ENCODE measurements at places on chromosomes 1 and 21.

- H3K27ac ChIP-seq = no peak overlapping the region
- H3K4me3 ChIP-seq = no peak overlapping the region
- DNase-seq = no peak
- H3K4me1 ChIP-seq = no peaks in the 10 kb centered on the region
- no peaks in the 10 kb centered on the region for H3K27me3 ChIP-seq
These were observed 288.3 kb upstream of the SGIP1 start for GRCh38 chr1:66245691-66246090.

DNA sequence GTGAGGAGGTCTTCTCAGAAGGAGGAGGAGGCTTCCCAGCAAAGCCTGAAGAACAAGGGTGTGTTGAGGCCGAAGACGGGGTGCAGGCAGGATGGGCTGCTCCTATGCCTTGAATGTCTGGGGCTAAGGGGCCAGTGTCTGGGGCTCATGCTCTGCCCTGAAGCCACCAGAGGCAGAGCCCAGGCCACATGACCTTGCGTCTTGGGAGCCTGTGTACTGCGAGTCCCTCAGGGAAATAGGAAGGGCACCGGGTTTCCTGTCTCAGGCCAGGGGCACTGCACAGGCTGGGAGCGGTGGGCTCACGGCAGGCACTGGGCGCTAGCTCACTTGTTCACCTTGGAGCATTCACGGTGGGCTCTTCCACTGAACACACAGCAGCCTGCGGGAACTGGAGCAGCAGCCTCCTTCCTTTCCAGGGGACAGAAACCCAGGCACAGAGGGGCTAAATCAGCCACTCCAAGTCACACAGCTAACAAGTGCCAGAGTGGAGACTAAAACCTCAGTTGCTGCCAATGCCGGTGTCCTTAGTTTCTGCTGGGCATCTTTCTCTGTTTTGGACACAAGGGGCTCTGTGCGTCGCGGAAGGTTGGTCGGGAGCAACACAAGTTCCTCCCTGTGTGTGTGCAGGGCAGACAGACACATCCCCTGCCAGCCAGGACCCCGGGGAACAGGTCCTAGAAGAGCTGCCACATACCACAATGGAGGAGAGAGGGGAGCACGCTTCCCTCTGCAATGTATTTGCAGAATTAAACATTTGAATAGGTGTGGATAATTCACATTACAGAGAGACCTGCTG, 104.8 kb upstream of the C1orf174 start:
- no peak overlapping the region for H3K27ac ChIP-seq
- DNase-seq = no peak
- H3K36me3 ChIP-seq = no peaks in the 10 kb centered on the region

DNA sequence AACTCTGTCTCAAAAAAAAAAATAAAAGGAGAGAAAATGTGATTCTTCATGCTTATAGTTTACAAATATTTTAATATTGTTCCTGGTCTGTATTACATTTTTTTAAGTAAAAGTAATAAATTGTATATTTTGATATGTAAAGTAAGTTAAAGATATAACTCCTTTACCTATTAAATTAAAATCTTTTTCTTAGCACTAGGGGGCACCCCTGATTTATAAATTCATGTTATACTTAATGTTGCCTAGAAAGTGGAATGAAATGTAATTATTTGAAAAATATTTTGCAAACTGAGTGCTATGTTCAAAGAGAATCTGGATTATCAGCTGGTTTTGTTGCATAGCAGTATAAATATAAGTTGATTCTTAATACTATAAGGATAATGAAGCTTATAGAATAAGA, 49.2 kb downstream of the RALGPS2 start:
- DNase-seq = no peak
- no peaks in the 10 kb centered on the region for H3K27me3 ChIP-seq
- no peaks in the 10 kb centered on the region for H3K4me1 ChIP-seq
- H3K36me3 ChIP-seq = no peaks in the 10 kb centered on the region
- no peak overlapping the region for H3K4me3 ChIP-seq
- H3K27ac ChIP-seq = no peak overlapping the region

- H3K36me3 ChIP-seq = no peaks in the 10 kb centered on the region
- H3K4me3 ChIP-seq = no peak overlapping the region
- H3K27me3 ChIP-seq = no peaks in the 10 kb centered on the region
These were observed 276.6 kb downstream of the SETD4 start for GRCh38 chr21:35783721-35784120.

DNA sequence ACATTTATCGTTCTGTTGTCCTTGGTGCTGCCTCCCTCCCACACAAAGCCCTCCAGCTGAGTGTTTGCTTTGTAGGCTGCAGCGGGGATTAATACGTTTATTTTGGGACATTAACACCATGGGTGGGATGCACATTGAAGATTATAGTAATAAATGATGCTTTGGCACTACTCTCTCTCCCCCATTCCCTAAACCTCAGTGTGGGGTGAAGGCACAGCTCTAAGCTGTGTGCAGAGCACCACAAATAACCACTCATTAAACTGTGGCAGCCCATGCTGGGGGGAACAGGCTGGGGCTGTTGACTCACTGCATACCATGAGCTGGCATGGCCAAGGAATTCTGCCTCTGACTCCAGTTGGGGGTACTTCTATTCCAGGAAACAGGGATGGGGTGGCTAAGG, 7.7 kb downstream of the PCP4L1 start:
- DNase-seq = no peak
- no peaks in the 10 kb centered on the region for H3K36me3 ChIP-seq
- H3K27ac ChIP-seq = no peak overlapping the region
- H3K4me1 ChIP-seq = no peaks in the 10 kb centered on the region

DNA sequence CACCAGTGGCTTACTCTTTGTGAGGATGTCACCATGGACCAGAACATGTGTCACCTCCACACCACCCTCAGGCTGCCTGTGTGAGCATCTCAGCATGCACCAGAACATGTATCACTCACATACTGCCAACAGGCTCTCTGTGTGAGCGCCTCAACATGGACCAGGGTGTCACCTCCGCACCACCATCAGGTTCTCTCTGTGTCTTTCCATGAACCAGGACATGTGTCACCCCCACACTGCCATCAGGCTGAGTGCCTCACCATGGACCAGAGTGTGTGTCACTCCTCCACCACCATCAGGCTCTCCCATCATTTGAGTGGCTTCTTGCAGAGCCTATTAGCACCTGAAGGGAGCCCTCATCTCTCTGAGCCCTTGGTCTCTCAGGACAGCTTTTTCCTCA, 125.2 kb downstream of the ZNF648 start:
- H3K27ac ChIP-seq = no peak overlapping the region
- no peaks in the 10 kb centered on the region for H3K36me3 ChIP-seq
- no peaks in the 10 kb centered on the region for H3K27me3 ChIP-seq

DNA sequence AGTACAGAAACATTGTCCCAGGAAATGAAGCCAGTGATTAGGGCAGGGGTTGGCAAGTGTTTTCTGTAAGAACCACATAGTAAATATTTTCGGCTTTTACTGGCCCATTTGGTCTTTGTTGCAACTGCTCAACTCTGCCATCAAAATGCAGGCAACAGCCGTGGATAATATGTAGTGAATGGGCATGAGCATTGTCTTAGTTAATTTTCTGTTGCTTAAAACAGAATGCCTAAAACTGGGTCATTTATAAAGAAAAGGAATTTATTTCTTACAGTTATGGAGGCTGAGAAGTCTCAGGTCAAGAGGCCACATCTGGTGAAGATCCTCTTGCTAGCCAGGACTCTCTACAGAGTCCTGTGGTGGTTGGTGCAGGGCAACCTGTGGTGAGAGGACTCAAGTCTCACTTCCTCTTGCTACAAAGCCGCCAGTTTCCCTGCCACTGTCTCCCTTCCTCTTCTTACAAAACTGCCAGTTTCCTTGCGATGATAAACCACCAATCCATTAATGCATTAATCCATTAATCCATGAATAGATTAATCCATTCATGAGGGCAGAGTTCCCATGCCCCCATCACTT, 166.4 kb downstream of the PSMG1 start:
- H3K36me3 ChIP-seq = no peaks in the 10 kb centered on the region
- H3K27me3 ChIP-seq = no peaks in the 10 kb centered on the region
- no peak overlapping the region for H3K27ac ChIP-seq
- H3K4me1 ChIP-seq = peaks cover 5% of the 10 kb centered on the region
- DNase-seq = no peak
- H3K4me3 ChIP-seq = no peak overlapping the region

- H3K36me3 ChIP-seq = peaks cover 24% of the 10 kb centered on the region
- H3K4me1 ChIP-seq = no peaks in the 10 kb centered on the region
- H3K27ac ChIP-seq = no peak overlapping the region
These were observed 17.1 kb downstream of the TTF2 start for GRCh38 chr1:117077267-117077666.

DNA sequence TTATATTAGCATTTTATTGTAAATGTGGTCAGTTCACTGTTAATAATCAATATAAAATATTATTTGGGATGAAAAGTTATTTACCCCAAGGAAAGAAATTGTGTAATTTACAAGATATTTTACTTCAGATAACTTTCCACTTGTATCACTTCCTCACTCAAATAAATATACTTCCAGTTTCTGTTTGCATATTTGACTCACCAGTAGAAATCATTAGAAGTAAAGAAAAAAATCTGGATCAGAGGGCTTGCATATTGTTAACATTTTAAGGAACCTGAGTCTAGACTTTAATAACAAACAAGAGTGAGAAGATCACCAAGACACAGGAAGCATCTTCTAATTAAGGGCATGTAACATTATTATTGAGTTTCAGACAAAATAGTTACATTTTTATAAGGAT, 347 bp upstream of the KRTAP20-4 start:
- no peak for DNase-seq
- H3K36me3 ChIP-seq = no peaks in the 10 kb centered on the region
- H3K27ac ChIP-seq = no peak overlapping the region
- no peaks in the 10 kb centered on the region for H3K27me3 ChIP-seq
- H3K4me3 ChIP-seq = no peak overlapping the region
- H3K4me1 ChIP-seq = no peaks in the 10 kb centered on the region

- H3K4me1 ChIP-seq = peaks cover 2% of the 10 kb centered on the region
- H3K27ac ChIP-seq = no peak overlapping the region
- peaks cover 6% of the 10 kb centered on the region for H3K36me3 ChIP-seq
- H3K4me3 ChIP-seq = no peak overlapping the region
- no peak for DNase-seq
These were observed 94.4 kb downstream of the RAVER2 start for GRCh38 chr1:64839261-64839660.

DNA sequence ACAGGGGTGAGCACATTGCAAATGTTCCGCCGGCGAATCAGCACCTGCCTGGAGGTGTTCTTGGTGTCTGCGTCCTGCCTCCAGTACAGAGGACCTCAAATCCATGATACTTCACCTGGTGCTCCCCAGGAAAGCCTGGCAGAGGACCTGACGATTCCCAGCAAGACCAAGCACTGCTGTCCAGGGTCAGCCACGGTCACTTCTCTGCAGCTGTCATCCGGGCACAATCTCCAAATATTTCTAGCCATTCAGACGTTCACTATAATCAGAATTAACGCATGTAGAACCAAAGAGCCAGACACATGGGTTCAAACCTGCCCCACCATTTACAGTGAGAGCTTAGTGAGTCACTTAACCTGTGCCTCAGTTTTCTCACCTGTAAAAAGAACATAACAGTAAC, 74.5 kb downstream of the CLIC6 start:
- H3K27me3 ChIP-seq = no peaks in the 10 kb centered on the region
- H3K4me3 ChIP-seq = no peak overlapping the region
- no peaks in the 10 kb centered on the region for H3K36me3 ChIP-seq
- DNase-seq = no peak
- H3K27ac ChIP-seq = no peak overlapping the region

- H3K4me1 ChIP-seq = no peaks in the 10 kb centered on the region
- H3K36me3 ChIP-seq = no peaks in the 10 kb centered on the region
- no peak overlapping the region for H3K27ac ChIP-seq
- no peaks in the 10 kb centered on the region for H3K27me3 ChIP-seq
These were observed 62.3 kb upstream of the DPYD start for GRCh38 chr1:97983126-97983525.

DNA sequence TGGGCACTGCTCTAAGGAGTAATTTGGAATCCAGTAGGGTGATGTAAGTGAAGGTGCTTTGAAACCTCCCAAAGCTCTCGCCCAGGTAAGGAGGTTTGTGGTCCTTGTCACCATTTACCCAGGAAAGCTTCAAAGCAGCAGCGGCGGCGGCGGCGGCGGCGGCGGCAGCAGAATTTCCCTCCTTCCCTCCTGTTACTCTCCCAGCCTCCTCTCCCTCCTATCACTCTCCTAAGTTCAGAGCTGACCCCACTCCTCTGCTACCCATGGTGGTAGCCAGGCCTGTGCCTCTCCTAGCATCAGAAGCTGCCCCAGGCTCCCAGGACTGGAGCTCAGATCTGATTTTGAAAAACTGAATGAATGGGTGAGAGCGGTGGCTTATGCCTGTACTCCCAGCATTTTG, 60.7 kb downstream of the ACBD3 start:
- no peaks in the 10 kb centered on the region for H3K36me3 ChIP-seq
- DNase-seq = no peak
- H3K27me3 ChIP-seq = no peaks in the 10 kb centered on the region
- no peak overlapping the region for H3K4me3 ChIP-seq
- H3K27ac ChIP-seq = no peak overlapping the region

DNA sequence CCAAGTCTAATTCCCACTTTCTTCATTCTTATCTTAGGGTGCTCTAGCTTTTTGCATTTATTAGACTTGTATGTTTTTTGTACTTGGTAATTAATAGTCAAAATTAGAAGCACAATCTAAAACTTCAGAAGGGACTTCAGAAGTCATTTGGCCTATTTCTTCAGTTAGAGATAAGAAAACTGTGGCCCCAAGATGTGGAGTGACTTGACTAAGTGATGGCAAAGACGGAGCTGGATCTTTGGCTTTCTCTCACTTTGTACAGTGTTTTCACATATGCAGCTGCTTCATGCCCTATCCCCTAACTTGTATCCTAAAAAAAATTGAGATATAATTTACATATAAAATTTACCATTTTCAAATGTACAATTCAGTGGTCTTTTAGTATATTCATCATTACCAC, 21.7 kb downstream of the EPB41 start:
- H3K4me3 ChIP-seq = no peak overlapping the region
- H3K36me3 ChIP-seq = no peaks in the 10 kb centered on the region
- H3K27me3 ChIP-seq = no peaks in the 10 kb centered on the region
- H3K4me1 ChIP-seq = peaks cover 2% of the 10 kb centered on the region
- H3K27ac ChIP-seq = no peak overlapping the region

DNA sequence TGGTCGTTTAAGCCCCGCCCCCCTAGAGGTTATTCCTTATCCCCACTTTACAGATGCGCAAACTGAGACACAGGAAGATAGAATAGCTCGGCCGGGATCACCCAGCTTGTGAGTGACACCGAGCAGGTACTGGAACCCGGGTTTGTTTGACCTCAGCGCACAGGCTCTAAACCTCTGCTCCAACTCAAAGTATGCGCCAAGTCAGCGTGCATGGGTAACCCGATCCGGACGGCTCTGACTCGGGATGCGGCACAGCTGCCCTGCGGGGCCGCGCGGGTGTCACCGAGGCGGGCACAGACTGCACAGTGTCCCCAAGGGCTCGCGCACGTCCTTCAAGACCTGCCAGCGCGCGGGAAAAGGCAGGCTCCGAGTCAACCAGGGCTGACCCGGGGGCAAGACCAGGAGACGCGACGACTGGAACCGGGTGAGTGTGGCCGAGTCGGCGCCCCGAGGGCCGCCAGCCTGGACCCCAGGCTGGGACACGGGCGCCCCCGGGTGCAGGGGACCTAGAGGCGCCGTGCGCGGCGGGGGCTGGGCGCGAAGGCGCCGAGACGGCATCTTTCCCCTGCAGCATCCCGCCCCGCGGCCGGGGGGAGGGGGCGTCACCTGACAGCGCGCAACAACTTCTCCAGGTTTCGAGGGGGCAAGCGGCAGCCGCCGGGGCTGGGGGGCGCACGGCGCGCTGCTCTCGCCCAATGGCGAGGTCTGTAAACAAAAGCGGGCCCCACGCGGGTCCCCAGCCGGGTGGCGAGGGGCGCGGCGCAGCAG, 101.9 kb upstream of the SOD1 start:
- H3K27me3 ChIP-seq = no peaks in the 10 kb centered on the region
- H3K4me3 ChIP-seq = peak overlapping the region; percentile 71
- H3K4me1 ChIP-seq = peaks cover 13% of the 10 kb centered on the region
- no peaks in the 10 kb centered on the region for H3K36me3 ChIP-seq
